ENCODE measurements at places on chromosomes 6 and 20. TPM values are rescaled to one million over a fixed set of nuclear protein-coding genes. Genes with fewer than 3 reads are reported as not detected.

Gene AKAP7
- 43.3 TPM for total RNA-seq

Gene TSPO2
- 1.0 TPM for total RNA-seq

Gene PRR3
- total RNA-seq, result 3.7 TPM

Gene SLC13A3
- total RNA-seq, result 2.6 TPM

Gene ELOVL2
- total RNA-seq, result 0.52 TPM

All from skeletal muscle tissue (tissue), 5 donors.